ENCODE measurements at places on chromosomes 7 and 10. TPM values are rescaled to one million over a fixed set of nuclear protein-coding genes. Genes with fewer than 3 reads are reported as not detected.

The PDE6C gene
- total RNA-seq: not detected

The GRB10 gene
- 43.1 TPM for total RNA-seq

The FZD8 gene
- total RNA-seq: 9.6 TPM

The RADIL gene
- total RNA-seq: not detected

The AGAP9 gene
- total RNA-seq: 1.5 TPM

The PRSS37 gene
- total RNA-seq: not detected

The PRR15 gene
- 1.3 TPM for total RNA-seq

The IDI2 gene
- not detected for total RNA-seq

The ITIH5 gene
- 0.21 TPM for total RNA-seq

The CLEC5A gene
- not detected for total RNA-seq

The CHN2 gene
- not detected for total RNA-seq

The CNTNAP2 gene
- total RNA-seq: 0.43 TPM

The CALML3 gene
- 2.7 TPM for total RNA-seq

The CHST3 gene
- total RNA-seq: 20.0 TPM

The IGFBP3 gene
- total RNA-seq: 133 TPM

The HOXA11 gene
- total RNA-seq: not detected

The NUTM2A gene
- total RNA-seq: 0.24 TPM

The PNLIPRP1 gene
- total RNA-seq: not detected

The OR2A12 gene
- not detected for total RNA-seq

The NUDT13 gene
- total RNA-seq: 0.72 TPM

The FKBP6 gene
- not detected for total RNA-seq

The ZSCAN25 gene
- total RNA-seq: 8.3 TPM

The SEC31B gene
- total RNA-seq: 2.4 TPM

The SLC35G1 gene
- 2.9 TPM for total RNA-seq

The HECW1 gene
- total RNA-seq: not detected

The CACNB2 gene
- total RNA-seq: under 0.01 TPM

The PLXDC2 gene
- total RNA-seq: 3.4 TPM

The HOXA9 gene
- total RNA-seq: 4.3 TPM

The UCMA gene
- not detected for total RNA-seq

The IRF5 gene
- total RNA-seq: 8.9 TPM

The CTAGE4 gene
- not detected for total RNA-seq

The CLRN3 gene
- total RNA-seq: not detected

The EBLN1 gene
- not detected for total RNA-seq

The ENKUR gene
- under 0.01 TPM for total RNA-seq

The RAB11FIP2 gene
- total RNA-seq: 8.0 TPM

The ASNS gene
- 104 TPM for total RNA-seq

The TES gene
- total RNA-seq: 190 TPM

The GATAD1 gene
- total RNA-seq: 15.9 TPM

The TMEM178B gene
- 4.8 TPM for total RNA-seq

The PPA1 gene
- total RNA-seq: 287 TPM

The ZNF467 gene
- total RNA-seq: 1.2 TPM

The BLNK gene
- total RNA-seq: 5.5 TPM

The CYP2E1 gene
- 2.7 TPM for total RNA-seq

The AP1S1 gene
- 212 TPM for total RNA-seq

The SPDYE1 gene
- not detected for total RNA-seq

The SPDYE2B gene
- total RNA-seq: not detected
